ENCODE measurements at places on chromosomes 13 and 19.

- peak; percentile 94 for DNase-seq
Observed at GRCh38 chr13:30870049-30870884, 35.8 kb upstream of the MEDAG start.

GRCh38 chr13:59450229-59450628 is 713.5 kb downstream of the DIAPH3 start:
- no peak for DNase-seq

GRCh38 chr19:4052114-4052992 is 14.3 kb downstream of the ZBTB7A start:
- DNase-seq = no peak

DNA sequence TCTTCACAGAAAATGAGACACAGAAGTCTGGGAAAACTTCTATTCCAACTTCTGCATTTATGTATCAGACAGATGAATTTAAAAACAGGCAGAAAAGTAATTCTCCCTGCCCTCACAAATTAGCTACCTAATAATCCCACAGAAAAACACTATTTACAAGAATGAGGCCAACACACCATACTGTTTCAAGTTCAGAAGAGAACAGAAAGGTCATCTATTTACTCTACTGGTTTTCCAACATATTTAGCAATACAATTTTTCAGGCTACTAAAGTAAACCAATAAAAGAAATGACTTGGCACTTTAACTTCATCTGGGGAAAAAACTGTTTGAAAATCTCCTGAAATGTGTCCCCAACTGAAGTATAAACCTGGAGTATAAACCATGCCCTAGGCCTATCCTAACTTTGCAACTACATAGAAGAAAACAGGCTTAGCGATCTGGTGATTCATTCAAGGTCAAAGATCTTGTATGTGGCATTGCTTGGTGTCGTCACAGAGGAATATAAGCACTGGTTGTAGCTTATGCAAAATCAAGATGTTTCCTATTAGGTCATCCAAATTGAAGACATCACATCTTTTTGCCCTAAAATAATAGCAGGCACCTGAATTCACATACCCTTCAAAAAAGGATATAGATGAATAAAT is 20.1 kb upstream of the EBPL start:
- DNase-seq = no peak

GRCh38 chr13:99191336-99191899 is 9.2 kb upstream of the UBAC2 start:
- no peak for DNase-seq

GRCh38 chr19:33476151-33476707 is 45.4 kb downstream of the PEPD start:
- no peak for DNase-seq

DNA sequence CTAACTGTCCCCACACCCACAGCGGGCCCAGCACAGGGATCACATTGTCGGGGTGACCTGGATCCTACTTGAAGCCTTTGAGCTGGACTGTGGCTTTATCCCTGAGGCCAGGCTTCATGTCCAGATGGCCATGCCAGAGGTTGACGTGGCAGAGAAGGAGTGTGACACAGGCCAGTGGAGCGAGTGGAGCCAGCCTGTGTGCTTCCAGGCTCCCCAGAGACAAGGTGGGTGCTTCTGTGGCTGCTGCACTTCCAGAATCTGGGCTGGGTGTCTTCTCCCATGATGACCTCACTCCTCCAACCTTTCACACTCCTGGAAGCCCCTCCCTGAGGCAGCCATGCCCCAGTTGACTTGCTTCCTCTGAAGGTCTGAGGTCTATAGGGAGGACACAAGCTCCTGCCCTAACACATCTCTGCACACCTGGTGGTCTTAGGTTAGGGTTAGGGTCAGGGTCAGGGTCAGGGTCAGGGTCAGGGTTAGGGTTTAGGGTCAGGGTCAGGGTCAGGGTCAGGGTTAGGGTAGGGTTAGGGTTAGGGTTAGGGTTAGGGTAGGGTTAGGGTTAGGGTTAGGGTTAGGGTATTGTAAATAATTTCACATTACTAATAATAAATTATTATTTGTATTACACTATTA is 13.1 kb upstream of the MZF1 start:
- no peak for DNase-seq
